ENCODE measurements at places on chromosomes 5 and 9.

DNA sequence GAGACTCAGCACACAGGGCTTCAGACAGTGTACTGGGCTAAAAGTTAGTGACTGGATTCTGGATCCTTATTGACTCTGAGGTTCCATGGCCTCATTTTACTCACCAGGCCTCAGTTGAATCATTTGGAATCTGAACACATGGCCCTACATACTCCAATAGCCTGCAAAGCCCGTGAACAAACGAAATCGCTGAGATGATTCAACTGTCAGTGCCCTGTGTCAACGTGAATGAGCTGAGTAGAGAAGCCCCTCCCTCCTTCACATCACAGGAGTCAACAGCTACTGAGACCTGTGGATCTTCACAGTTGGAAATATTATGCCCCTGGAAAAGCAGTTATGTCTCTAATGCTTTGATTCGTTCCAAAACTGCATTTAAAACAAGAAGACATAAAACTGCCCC lies 429.3 kb downstream of the GADD45G start:
- no peak for DNase-seq

GRCh38 chr5:147515269-147515668 lies 5.4 kb upstream of the DPYSL3 start:
- no peak for DNase-seq

- no peak for DNase-seq
These were observed 25.3 kb downstream of the YIPF5 start for GRCh38 chr5:144144956-144145751.

DNA sequence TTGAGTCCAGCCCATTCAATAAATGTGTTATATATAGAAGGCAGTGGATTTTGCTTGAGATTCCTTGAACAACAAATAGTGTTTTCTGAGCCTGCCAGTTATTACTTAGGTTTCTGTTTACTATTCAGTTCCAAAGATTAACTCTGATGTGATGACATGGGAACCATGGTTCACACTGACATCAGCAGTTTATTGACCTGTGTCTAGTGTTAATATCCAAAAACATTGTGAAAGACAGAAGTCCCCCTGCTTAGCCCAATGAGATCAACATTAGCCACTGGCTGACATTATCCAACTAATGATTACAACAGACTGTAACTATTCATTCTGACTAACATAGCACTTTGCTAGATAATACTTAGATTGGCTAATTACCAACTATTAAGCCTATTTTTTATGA lies 14.9 kb downstream of the APBA1 start:
- no peak for DNase-seq

GRCh38 chr5:52805615-52806014 lies 17.9 kb downstream of the ITGA1 start:
- no peak for DNase-seq

DNA sequence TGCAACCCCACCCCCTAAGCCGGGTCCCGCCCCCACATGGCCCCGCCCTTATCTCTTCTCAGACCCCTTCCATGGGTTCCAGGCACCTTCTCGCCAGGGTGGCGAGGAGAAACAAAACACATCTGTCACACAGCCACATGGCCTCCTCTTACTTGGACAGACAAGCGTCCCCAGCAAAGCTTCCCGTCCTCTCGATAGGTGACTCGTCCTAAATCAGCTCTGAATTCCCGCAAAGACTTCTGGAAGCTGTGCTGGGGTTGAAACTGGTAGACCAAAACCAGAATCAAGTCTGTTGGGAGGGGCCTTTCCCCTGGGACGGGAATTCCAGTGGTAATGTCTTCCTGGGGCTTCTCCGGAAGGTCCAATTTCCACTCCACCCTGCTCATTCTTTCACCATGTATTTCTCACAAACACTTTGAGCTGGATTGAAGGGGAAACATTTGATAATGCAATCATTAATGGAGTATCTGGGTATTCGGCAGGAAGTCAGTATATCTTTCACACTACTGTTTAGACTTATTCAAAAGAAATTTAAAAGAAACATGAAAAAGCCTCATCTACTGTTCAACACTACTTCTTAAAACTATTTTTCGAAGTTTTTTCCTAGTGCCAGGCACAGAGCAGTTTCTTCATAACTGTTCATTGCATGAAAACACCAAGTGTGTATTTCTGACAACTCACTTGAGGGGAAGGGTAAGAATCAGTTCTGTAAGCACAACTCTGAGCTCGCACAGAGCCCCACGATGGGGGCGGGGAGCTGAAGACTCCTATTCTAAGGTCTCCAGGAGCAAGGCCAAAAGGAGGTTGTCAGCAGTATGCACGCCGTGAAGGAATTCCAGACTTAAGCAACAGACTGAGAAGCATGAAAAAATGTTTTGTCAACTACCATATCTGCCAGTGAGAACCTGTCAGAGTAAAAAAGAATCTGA lies 644 bp upstream of the CTNNAL1 start:
- DNase-seq: peak; percentile 47

- no peak for DNase-seq
These were observed 19.0 kb downstream of the FBXW5 start for GRCh38 chr9:136925414-136926153.

DNA sequence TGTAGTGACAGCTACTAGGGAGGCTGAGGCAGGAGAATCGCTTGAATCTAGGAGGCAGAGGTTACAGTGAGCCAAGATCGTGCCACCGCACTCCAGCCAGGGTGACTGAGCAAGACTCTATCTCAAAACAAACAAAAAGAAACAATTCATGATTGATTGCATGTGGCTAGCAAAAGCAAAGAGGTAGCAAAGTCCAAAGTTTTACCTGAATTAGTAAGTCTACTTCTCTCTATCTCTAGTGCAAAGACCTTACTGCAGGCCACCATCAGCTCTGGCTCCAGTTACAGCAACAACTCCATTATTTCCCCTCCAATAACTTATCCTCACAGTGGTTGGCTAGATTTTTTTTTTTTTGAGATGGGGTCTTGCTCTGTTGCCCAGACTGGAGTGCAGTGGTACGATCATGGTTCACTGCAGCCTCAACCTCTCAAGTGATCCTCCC lies 6.2 kb upstream of the SAR1B start:
- DNase-seq: no peak

- DNase-seq: no peak
These were observed 32.7 kb downstream of the SUSD1 start for GRCh38 chr9:112142420-112142819.

- no peak for DNase-seq
These were observed 33.1 kb downstream of the BOD1 start for GRCh38 chr5:173583346-173583745.

DNA sequence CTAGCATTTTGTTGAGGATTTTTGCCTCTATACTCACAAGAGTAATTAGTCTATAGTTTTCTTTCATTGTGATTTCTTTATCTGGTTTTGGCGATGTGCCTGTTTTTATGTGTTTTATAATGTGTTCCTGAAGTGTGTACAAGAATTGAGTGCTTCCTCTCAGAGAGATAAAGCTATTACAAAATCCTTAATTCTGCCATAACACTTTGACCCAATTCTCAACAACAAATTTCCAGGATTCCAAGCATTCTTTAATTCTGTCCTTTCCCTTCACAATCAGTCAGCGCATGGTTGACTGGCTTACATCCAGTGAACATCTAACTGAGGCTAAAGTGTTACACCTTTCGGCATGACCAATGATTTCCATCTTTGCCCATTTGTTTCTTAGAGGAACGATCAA lies 282.9 kb upstream of the MVB12B start:
- no peak for DNase-seq

DNA sequence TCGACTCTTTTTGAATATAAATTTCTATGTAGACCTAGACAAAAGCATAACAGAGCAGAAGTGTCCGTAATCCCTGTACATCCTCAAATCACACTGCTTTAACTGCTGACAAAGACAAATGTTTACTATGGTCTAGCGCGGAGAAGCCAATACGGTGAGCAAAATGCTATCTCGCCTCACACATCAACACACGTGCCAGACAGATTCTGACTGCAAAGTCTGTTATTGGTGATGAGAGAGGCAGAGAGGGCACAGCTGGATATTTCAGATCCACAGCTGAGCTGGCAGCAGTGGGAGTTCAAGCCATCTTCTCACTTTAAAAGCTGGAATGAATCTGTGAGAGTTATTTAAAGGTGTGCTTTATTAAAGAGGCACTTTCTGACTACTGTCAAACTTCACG lies 124.3 kb downstream of the ARL15 start:
- no peak for DNase-seq

DNA sequence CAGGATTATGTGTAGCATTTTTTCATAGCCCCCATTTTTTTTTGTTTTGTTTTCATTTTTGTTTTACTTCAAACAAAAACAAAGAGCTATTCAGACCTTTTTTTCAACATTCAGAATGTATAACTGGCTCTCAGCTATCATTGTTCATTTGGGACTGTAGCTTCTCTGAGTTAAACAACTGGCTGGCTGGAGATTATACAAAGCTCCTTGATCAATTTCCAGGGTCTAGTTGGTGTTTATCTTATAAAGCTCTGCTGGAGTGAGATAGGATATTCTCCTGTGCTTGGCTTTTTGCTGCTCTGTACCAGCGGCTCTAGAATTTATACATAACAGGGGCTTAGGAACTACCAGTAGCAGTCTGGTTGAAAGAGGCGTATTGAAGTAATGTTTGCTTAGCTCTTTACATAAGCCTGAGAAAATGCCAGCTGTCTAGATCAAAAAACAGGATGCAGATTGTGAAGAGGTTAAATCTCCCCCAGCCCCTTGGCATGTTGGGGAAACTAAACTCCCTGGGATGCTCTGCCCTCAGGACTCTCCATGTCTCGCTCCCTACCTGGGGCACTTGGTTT lies 15.2 kb downstream of the GARNL3 start:
- DNase-seq: no peak

DNA sequence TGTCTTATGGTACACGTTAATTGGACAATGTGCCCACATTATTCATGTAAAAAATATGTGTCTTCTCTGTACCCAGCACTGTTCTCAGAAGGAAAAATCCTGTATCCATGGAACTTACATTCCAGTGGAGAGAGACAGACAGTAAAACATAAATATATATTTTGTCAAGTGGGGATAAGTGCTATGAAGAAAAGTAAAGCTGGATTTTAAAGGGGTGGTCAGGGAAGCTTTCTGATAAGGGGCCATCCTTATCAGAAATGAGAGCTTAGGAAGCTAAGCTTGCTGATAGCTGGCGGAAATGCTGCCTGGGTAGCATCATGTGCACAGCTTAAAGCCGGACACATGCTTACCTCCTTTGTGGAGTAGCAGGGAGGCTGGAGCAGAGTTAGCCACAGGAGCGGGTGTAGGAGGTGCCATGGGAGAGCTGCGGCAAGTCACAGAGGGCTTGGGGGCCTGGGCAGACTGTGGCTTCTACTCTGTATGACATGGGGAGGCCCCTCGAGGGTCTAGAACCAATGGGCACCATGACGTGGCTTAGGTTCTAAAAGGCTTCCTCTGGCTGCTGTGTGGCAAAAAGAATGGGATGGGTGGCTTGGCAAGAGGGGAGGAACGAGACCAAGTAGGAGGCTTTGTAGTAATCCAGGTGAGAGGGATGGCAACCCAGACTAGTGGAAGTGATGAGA lies 141.7 kb downstream of the FGF1 start:
- DNase-seq: no peak

GRCh38 chr5:68433923-68434879 lies 218.6 kb downstream of the PIK3R1 start:
- peak; percentile 95 for DNase-seq

DNA sequence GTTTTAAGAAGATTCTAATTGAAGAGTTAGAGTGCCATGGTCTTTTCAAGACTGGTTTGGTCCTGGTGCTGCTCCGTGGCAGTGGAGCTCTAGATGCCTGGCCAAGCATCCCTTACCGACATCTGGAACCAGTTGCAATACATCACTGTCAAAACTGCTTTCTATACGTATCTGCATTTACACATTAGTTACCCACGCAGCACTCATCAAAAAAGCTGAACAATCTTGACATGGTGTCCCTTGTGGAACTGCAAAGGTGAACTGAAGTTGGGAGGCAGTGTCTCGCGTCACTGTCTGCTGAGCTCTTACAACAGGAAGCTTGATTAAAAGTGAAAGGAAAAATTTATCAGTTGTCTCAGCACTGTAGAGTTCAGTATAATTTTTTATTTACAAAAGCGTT lies 82.6 kb downstream of the PBX3 start:
- no peak for DNase-seq

GRCh38 chr9:16039218-16039987 lies 486.6 kb downstream of the CCDC171 start:
- DNase-seq: no peak

GRCh38 chr5:134246771-134247427 lies 21.0 kb upstream of the PPP2CA start:
- no peak for DNase-seq

GRCh38 chr9:4370501-4370900 lies 70.6 kb upstream of the GLIS3 start:
- no peak for DNase-seq

- no peak for DNase-seq
These were observed 145.8 kb downstream of the TMEM232 start for GRCh38 chr5:110580625-110581024.

- DNase-seq: no peak
These were observed 85.7 kb downstream of the SERINC5 start for GRCh38 chr5:80170117-80170535.

DNA sequence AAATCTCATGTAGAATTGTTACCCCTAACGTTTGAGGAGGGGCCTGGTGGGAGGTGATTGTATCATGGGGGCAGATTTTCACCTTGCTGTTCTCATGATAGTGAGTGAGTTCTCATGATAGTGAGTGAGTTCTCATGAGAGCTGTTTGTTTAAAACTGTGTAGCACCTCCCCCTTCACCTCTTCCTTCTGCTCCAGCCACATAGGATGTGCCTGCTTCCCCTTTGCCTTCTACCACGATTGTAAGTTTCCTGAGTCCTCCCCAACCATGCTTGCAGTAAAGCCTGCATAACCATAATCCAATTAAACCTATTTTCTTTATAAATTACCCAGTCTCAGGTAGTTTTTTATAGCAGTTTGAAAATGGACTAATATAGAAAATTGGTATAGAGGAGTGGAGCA lies 1783.7 kb upstream of the CDH9 start:
- no peak for DNase-seq

DNA sequence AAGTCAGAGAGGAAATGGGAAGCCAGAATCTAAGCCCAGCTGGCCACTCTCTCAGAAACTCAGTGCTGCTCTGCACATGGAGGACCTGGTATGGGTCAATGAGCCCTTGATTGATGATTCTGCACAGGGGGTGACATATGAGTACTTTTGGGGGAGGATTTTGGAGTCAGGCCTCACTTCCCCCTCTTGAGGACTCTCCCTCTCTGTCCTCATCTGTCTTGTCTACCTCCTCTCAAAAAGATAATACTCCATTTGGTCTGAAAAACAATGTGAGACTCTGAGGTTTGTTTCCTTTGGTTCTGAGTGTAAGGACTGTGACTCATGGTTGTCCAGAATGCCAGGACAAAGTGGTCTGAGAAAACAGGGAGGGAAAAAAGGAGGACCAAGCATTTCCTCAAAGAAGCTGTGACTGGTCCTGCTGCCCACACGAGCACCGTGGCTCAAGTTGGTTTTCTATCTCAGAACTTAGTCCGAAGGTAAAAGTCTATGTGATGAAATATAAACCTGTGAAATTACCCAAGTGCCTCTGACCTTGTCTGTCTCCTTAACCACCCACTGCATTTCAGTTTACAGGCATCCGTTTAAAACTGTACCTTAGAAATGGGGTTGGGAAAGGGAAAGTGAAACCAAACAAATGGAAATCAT lies 11.1 kb downstream of the TTC39B start:
- peak; percentile 23 for DNase-seq
